Stimulated activated CD8-positive, alpha-beta memory T cell treated with anti-CD3 and anti-CD28 coated beads, Interleukin-7, amount 100 ng/mL, for 4 hours (primary cell): ENCODE measurements at places on chromosomes 11 and 22.

GRCh38 chr11:112174789-112175598 is at the start of gene BCO2:
Gene BCO2 (plus strand): TSS chr11:112175512. CDS start chr11:112175602, 90 bp downstream.
- DNase-seq: peak; percentile 9

GRCh38 chr22:36277482-36278291 is 24.8 kb downstream of the APOL1 start:
- DNase-seq: peak; percentile 35

GRCh38 chr11:46874586-46874985 is 28.5 kb upstream of the CKAP5 start:
- no peak for DNase-seq

GRCh38 chr22:49726701-49727101 is 101.0 kb downstream of the BRD1 start:
- no peak for DNase-seq

- DNase-seq: no peak
Observed at GRCh38 chr22:43849731-43850130, 12.6 kb downstream of the SULT4A1 start.

GRCh38 chr22:37905534-37906363 is at the start of gene MICALL1:
Gene MICALL1 (plus strand): TSS chr22:37906297. CDS start chr22:37906423, 126 bp downstream.
- DNase-seq: peak; percentile 59
